ENCODE measurements at places on chromosomes 12 and 14.

- DNase-seq: no peak
Measured at GRCh38 chr14:33916663-33917565, 34.0 kb downstream of the EGLN3 start.

DNA sequence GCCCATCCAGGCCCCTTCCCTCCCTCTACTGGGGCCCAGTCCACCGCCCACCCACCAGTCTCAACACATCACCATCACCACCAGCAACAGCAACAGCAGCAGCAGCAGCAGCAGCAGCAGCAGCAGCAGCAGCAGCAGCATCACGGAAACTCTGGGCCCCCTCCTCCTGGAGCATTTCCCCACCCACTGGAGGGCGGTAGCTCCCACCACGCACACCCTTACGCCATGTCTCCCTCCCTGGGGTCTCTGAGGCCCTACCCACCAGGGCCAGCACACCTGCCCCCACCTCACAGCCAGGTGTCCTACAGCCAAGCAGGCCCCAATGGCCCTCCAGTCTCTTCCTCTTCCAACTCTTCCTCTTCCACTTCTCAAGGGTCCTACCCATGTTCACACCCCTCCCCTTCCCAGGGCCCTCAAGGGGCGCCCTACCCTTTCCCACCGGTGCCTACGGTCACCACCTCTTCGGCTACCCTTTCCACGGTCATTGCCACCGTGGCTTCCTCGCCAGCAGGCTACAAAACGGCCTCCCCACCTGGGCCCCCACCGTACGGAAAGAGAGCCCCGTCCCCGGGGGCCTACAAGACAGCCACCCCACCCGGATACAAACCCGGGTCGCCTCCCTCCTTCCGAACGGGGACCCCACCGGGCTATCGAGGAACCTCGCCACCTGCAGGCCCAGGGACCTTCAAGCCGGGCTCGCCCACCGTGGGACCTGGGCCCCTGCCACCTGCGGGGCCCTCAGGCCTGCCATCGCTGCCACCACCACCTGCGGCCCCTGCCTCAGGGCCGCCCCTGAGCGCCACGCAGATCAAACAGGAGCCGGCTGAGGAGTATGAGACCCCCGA, 6.8 kb upstream of the RNU7-1 start:
- DNase-seq: peak; percentile 65

DNA sequence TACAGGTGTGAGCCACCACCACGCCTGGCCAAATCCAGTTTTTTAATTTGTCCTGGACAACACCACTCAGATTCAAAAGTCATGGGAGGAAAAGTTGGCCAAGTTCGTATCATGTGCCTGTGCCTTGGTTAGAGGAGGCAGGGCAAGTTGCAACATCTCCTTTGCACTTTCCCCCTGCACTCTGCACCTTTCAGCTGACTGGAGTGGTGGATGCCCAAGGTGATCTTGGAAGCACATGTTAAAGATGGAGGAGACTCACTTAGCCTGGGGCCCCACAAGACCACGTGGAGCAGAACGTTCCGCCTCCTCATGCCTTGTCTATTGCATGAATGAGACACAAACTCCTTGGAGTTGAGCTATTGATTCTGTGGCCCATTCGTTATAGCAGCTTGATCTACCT, 82.1 kb upstream of the FZD10 start:
- DNase-seq: no peak

DNA sequence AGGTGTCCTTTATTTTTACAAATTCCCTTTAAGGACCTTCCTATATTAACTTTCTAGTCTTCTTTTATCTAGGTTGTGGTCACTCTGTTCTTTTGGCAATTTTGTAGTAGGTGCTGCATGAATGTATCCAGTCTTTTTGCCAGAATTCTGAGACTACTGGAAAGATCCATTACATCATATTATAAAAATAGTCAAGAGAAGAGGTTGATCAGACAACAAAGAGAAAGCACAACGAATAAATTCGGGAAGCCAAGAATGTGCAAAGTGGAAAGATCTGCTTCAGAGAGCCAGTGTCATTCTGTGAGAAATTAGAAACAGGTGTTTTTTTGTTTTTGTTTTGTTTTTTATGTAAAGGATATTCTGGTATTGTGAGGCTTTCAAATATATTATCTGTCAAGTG, 15.8 kb upstream of the SLC16A7 start:
- DNase-seq: no peak

DNA sequence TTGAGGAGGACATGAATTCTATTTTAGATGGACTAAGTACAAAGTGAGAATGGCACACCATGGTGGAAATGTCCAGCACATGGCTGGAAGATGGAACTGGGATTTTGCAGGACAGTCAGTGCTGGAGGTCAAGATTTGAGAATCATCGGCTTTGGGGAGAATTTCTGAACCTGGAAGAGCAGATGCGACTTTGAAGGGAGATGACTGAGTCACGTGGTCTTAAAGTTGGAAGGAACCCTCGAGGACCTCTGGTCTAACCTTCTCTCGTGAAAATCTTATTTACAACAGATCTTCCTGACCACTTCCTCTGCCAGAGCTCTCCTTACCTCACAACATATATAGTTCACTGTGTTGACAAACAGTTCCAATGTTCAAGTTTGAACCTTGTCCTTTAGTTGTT, 415.4 kb downstream of the ATP23 start:
- DNase-seq: no peak

GRCh38 chr12:57435293-57435692, 709 bp downstream of the INHBC start:
- DNase-seq: no peak

DNA sequence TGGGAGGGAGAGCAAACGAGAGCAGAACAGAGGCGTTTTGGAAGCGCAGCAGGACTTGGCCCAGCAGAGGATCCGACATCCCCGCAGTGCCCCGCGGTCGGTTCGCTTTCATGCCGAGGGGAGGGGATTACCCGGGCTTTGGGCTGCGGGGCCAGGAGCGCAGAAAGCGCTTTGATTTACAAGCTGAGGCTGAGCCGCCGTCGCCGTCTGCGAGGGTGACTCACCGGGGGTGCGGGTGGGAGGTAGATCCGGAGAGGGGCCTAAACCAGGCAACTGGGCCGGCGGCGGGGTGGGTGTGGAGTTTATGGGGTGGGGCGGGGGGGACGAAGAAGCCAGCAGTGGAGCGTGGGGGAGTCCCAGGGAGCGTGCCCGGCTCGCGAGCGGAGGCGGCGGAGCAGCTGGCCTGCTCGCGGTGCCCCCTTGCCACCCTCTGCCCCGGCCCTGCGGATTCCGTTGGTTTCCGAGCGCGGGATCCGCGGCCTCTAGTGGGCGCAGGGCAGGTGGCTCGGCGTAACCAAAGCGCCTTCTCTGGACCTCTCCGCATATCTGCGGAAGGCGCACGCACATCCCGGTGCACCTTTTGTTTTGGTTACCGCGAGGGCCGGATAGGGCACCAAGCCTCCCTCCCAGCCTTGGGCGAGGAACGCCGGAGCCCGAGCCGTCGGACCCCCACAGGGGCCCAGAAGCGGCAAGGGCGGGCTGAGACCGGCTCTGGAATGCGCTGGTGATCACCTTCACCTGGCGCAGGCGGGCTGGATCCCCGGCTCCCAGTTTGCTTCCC, 2.6 kb downstream of the SIX4 start:
- DNase-seq: peak; percentile 76

GRCh38 chr12:53073881-53074280, 5.3 kb downstream of the SPRYD3 start:
- no peak for DNase-seq

DNA sequence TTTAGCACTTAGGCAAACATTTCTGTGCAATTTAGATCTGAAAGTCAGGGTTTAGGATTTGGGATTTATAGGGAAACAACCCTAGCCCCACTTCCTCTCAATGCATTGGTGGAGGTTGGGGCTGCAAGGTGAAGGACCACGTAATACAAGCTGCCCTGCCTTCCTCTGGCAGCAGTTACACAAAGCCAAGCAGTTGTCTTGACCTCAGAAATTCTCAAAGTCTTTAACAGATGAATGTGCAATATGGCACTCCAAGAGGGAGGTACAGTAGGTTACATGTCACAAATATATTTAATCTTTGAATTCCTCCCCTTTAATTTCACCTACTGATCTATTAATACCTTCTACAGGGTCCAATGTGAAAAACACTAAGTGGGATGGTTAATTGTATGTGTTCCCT, 23.9 kb downstream of the IFNG-AS1 start:
- no peak for DNase-seq

GRCh38 chr12:88944397-88944796, 364.1 kb upstream of the KITLG start:
- no peak for DNase-seq

- DNase-seq: no peak
Measured at GRCh38 chr14:33348510-33348909, 409.8 kb downstream of the NPAS3 start.

- no peak for DNase-seq
Measured at GRCh38 chr12:118409834-118410233, 33.5 kb downstream of the SUDS3 start.

DNA sequence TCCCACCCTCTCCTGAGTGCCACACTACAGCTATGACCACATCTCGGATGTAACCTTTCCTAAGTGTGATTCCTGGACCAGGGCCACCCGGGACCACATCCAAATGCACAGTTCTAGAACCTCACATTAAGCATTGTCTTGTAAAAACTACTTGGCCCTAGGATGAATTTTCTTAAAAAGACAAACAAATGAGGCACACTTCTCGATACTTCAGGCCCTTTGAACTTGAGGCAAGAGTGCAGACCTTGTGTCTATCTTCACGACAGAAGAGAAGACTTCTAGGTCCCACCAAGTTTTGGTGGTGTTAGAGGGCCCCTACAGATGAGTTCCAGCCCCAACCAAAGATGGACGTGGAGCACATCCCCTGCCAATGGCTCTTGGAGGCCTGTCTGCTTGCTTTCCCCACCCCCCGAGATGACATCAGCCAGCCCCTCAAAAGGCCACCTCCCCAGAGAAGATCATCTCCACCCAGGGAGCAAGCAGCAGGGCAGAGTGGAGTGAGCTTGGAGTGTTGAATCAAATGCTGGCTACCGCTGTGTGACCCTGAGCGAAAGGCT, 9.3 kb downstream of the ISCU start:
- no peak for DNase-seq

- peak; percentile 36 for DNase-seq
Measured at GRCh38 chr12:753611-754472, 1.5 kb downstream of the WNK1 start.

DNA sequence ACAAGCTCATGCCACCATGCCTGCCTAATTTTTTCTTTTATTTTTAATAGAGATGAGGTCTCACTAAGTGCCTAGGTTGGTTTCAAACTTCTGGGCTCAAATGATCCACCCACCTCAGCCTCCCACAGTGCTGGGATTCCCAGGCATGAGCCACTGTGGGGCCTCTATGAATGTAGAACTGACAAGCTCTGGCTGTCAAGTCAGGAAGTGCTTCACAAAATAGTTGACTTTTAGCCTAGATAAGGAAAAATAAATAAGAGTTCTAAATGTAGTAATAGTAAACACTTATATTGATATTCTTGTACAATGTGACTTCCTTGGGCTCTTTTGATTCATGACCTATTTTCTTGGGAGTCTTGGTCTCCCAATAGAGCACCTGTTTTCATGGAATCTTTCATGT, 40.0 kb downstream of the RMST start:
- no peak for DNase-seq

Data from activated CD4-positive, alpha-beta T cell treated with anti-CD3 and anti-CD28 coated beads for 4 hours (primary cell).